GM23338 (cell line): ENCODE measurements at places on chromosomes 4 and X. TPM values are rescaled to one million over a fixed set of nuclear protein-coding genes. Genes with fewer than 3 reads are reported as not detected.
A peak's percentile ranks its signal among the peaks of the same experiment; 100 is the strongest.

The AWAT1 gene
- total RNA-seq, result not detected in 2 replicates

The FDCSP gene
- total RNA-seq, result not detected in 2 replicates

The SULT1B1 gene
- not detected in 2 replicates for total RNA-seq

The GYPE gene
- not detected in 2 replicates for total RNA-seq

The UNC5C gene
- 0.12 and 0.21 TPM in 2 replicates for total RNA-seq

The RNF212 gene
- total RNA-seq, result 11.8 and 20.6 TPM in 2 replicates

The PRKG2 gene
- total RNA-seq, result 3.0 and 3.6 TPM in 2 replicates

DNA sequence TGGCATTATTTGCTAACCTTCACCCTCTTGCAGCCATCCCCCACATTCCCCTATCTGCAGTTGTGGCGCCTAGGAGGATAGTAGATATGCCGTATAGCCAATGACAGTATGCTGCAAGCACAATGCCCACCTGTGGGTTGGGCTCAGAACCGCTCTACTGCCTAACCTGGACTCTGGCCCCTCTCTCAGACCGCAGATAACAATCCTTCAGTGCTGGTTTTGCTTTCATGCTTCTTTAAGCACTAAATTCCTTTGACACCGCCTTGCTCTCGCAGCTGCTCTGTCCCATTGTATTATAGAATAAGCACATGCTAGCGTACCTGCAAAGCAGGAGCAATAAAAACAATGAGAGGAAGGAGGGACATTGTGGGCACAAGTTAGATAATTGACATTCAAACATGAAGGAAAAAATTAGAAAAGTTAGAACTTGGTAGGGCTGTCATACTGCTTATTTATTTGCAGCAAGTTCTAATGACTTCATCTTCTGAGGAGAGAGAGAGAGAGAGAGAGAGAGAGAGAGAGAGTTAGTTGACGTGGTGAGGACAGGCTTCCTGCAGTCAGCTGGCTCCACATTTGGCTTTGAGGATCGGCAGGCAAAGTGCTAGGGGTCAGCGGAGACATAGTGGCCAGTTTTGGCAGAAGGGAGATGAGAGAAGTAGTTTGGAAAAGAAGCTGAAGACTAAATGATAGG lies 55.8 kb downstream of the WWC2 start:
- no peaks in the 10 kb centered on the region for H3K36me3 ChIP-seq
- peak; percentile 52 for DNase-seq
- peaks cover 33% of the 10 kb centered on the region for H3K4me1 ChIP-seq
- H3K4me3 ChIP-seq, result no peak overlapping the region
- H3K27me3 ChIP-seq, result no peaks in the 10 kb centered on the region

- H3K27ac ChIP-seq, result no peak overlapping the region
- no peak overlapping the region for H3K4me3 ChIP-seq
- H3K27me3 ChIP-seq, result no peaks in the 10 kb centered on the region
- no peak for DNase-seq
- H3K36me3 ChIP-seq, result no peaks in the 10 kb centered on the region
- H3K4me1 ChIP-seq, result no peaks in the 10 kb centered on the region
Measured at GRCh38 chr4:25538430-25538829, 117.2 kb upstream of the SLC34A2 start.

DNA sequence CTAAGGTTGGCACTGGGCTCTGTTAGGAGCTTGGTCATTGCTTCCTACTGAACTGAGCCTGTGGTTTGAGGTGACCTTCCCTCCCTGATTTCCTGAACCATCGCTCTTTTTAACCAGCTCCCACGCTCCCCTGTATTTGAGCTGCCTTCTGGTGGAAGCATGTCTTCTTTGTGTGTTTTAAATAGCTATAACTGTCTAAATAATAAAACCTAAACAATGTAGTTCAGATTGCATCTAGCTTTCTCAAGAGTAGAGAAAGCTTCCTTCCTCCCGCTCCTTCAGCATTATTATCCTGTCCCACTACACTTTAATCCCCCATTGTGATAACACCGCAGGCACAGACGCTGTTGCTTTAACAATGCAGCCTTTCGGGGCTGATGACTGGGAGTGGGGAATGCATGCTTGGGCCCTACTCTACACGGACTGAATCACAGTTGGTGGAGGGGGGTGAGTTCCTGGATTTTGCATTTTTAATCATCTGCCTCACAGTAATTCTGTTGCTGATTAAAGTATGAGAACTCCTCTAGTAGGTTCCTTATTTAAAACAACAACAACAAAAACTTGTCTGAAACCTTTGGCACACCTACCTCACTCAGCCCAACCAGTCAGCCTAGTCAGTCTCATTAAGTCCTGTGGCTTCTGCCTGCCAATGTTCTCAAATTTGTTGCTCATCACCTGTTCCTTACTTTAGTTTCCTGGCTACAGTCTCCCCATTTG lies 6.6 kb downstream of the SMS start:
- H3K27me3 ChIP-seq, result no peaks in the 10 kb centered on the region
- H3K4me1 ChIP-seq, result peaks cover 57% of the 10 kb centered on the region
- no peaks in the 10 kb centered on the region for H3K36me3 ChIP-seq
- H3K4me3 ChIP-seq, result peak overlapping the region; percentile 39
- H3K27ac ChIP-seq, result peak overlapping the region; percentile 88

GRCh38 chr4:172109466-172109865 lies 296.3 kb downstream of the GALNTL6 start:
- peak; percentile 6 for DNase-seq
- no peaks in the 10 kb centered on the region for H3K27me3 ChIP-seq
- H3K27ac ChIP-seq, result no peak overlapping the region
- no peaks in the 10 kb centered on the region for H3K36me3 ChIP-seq
- H3K4me3 ChIP-seq, result no peak overlapping the region

- H3K36me3 ChIP-seq, result no peaks in the 10 kb centered on the region
- no peaks in the 10 kb centered on the region for H3K4me1 ChIP-seq
- no peaks in the 10 kb centered on the region for H3K27me3 ChIP-seq
- H3K27ac ChIP-seq, result no peak overlapping the region
Measured at GRCh38 chr4:147173797-147174432, 228.3 kb upstream of the TTC29 start.

GRCh38 chr4:150593996-150594395 lies 12.0 kb downstream of the MAB21L2 start:
- peaks cover 21% of the 10 kb centered on the region for H3K4me1 ChIP-seq
- no peak for DNase-seq
- no peak overlapping the region for H3K27ac ChIP-seq
- H3K36me3 ChIP-seq, result no peaks in the 10 kb centered on the region
- no peak overlapping the region for H3K4me3 ChIP-seq
- no peaks in the 10 kb centered on the region for H3K27me3 ChIP-seq

- H3K36me3 ChIP-seq, result no peaks in the 10 kb centered on the region
- no peaks in the 10 kb centered on the region for H3K27me3 ChIP-seq
- no peak overlapping the region for H3K4me3 ChIP-seq
- H3K4me1 ChIP-seq, result no peaks in the 10 kb centered on the region; the same call in 1 of the 2 replicates
Measured at GRCh38 chr4:89994176-89994873, 99.7 kb downstream of the MMRN1 start.

DNA sequence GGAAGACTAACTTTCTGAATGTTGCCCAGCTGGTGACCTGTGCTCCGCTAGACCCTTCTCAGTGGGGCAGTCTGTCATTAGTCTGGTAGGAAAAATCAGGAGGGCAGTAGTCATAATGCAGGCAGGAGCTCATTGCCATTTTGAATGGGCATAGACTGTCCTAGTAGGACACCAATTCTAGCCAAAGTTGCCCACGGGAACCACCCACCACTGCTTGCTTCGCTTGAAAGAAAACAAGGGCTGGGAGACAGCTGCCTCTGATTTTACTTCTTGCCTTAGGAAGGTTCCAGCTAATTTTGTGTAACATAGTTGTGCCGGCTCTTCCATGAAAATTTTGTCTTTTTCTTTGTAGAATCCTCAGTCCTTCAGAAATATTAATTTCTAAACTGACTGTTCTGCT lies 23.3 kb downstream of the HOPX start:
- H3K4me3 ChIP-seq, result no peak overlapping the region
- peaks cover 14% of the 10 kb centered on the region; the same call in 1 of the 2 replicates for H3K4me1 ChIP-seq
- DNase-seq, result no peak
- H3K27me3 ChIP-seq, result peaks cover 83% of the 10 kb centered on the region

GRCh38 chr4:183863155-183863825 lies 41.8 kb upstream of the STOX2 start:
- DNase-seq, result no peak
- H3K27me3 ChIP-seq, result no peaks in the 10 kb centered on the region
- H3K27ac ChIP-seq, result no peak overlapping the region
- H3K36me3 ChIP-seq, result no peaks in the 10 kb centered on the region
- H3K4me1 ChIP-seq, result peaks cover 5% of the 10 kb centered on the region; the same call in 1 of the 2 replicates
